ENCODE measurements at places on chromosomes 6 and 20. TPM values are rescaled to one million over a fixed set of nuclear protein-coding genes. Genes with fewer than 3 reads are reported as not detected.

- no peak for DNase-seq
Measured at GRCh38 chr6:29982097-29982496, 39.8 kb downstream of the HLA-A start.

DNA sequence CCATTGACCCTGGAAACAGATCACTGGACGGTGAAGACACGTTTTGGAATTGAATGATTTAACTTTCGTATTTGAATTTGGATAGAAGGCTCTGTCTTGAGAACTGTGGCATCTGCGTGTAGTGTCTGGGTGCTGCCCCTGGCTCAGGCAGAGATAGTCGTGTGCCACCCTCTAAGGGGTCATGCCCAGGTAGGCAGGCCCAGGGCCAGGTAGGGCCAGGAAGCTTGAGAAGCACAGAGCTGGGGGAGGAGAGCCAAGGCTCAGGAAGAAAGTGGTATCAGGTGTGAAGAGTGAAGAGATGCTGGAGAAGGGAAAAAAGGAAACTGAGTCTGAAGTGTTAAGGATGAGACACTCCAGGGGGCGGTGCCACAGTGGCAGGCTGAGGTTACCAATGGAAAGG is 75.5 kb downstream of the IYD start:
- no peak for DNase-seq

DNA sequence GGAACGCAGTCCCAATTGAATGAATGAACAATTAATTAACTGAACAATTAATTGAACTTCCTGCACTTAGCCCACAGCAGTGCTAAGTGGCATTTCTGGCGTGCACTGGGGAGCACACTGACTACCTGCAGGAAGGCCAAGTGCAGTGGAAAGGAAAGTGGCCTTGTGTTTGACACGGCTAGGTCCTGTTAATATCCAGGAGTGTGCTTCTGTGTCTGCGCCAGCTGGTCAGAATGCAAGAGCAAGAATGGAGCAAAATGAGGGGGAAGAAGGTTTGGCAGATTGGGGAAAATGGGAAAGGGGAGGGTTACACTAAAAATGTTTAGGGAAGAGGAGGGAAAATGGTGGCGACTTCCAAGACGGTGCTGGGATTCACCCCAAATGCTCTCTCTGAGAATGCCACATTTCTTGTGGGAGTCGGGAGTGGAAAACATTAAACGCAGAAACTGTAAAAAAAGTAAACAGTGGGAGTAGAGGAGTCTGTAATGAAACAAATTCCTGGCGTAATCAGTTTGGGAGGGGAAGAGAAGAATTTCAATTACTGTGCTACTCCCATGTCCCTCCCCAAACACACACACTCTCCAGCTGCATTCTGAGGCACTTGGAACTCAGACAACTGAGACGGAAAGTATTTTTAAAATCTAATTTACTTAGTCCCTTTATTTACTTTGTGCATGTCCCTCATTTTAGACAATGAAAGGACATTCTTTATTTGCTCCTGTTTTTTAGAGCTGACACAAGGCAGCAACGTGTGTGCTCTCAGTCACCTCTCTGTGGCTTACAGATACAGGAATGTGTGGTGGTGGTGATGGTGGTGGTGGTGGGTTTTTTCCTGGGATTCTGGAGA is 64.1 kb downstream of the CLIC5 start:
- no peak for DNase-seq

SAMD5 gene
- total RNA-seq: 1.4 TPM

DNA sequence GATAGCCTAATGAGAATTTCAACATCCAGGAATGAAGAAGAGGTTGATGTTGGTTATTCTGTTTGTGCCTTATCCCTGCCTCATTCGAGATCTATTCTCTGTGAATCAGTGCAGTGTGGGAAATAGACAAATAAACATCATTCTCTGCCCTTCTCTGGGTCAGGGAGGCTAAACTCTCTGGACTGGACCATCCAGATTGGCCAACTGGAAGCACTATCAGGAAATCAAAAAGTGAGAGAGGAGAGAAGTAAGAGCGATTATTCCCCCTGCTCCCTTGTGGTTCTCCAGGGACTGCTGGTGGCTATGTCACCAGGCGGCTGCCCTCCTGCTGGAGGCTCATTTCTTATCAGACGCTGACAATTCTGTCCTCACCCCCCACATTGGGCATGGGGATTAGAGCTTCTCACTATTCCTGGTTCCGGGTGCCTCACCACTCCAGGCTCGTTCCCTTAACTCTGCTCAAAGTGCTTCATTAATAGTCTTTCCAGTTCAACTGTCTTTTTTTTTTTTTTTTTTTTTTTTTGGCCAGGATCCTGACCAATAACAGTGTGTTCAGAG is 201.7 kb upstream of the RREB1 start:
- no peak for DNase-seq

- DNase-seq: no peak
Measured at GRCh38 chr6:119791736-119792135, 442.2 kb upstream of the MAN1A1 start.

DNA sequence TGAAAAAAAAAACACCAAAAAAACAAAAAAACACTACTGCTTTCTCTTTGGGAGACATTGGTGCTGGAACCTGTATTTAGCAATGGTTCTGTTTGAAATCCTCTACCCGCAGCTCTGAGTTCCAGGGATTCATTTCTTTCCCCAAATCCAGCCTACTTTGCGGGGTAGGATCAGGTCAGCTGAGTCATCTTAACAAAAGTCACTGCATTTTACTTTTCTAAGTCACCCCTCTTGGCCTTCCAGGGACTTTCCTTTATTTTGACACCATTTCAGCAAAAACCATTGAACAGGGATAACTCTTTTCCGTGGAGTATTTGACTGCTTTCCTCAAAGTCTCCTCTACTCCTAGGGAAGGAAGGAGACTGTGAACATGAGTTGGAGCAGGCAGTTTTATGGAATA is 837.6 kb downstream of the MAFB start:
- DNase-seq: no peak

RAB44 gene
- total RNA-seq: 0.12 TPM

GRCh38 chr6:131819572-131820124 is 11.8 kb downstream of the ENPP1 start:
- DNase-seq: no peak
